EH (cell line): ENCODE measurements at places on chromosomes 3 and 15.

- DNase-seq = peak; percentile 39
These were observed 4.3 kb upstream of the LRRK1 start for GRCh38 chr15:100914876-100915275.

- DNase-seq = peak; percentile 57
These were observed 59.8 kb upstream of the THSD4 start for GRCh38 chr15:71055461-71055860.

DNA sequence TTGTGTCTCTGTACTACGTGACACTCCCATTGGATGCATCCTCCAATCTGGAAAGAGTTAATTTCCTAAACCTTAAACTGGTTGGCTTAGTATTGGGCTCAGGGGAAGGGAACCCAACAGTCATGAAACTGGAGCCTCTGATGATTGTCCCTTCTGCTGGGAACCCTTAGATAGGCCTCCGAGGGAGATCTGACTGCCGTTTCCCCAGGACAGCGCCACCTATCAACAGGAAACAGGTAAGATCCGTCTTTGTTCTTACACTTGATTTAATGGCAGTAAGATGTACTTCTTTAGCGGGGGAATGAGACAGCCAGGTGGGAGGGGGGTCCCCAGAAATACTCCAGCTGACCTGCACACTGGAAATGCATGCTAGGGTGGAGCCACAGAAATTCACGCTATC is 1749.6 kb downstream of the SI start:
- DNase-seq = no peak

DNA sequence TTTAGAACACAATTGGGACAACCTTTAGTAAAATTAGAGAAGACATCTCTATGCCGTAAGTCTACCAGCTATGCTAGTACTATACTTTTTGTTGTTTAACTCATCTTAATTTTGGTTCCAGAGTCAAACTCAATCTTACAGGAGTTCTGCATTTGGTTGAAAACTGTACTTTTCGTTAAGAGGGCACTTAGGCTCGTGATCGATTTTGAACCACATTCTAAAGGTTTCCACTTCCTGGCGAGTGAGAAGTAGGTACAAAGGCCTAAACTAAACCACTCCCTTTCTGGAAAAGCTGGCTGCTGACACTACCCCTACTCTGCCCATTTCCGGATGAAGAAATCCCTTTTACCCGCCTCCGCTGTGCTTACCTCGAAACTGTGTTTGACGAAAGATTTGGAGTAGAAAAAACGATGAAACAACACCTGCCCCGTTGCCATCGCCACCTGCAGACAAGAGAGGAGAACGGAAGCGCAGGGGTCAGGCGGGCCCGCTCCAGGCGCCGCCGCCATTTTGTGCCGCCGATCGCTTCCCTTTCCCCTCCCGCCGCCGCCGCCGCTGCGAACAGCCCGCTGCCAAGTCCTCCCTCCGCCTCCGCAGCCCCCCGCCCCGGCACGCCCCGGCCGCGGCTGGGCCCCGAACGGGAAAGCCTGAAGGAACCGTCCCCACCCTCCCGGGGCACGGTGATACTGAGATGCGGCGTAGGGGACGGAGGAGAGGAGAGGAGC is 748 bp downstream of the CCNL1 start:
- peak; percentile 51 for DNase-seq

DNA sequence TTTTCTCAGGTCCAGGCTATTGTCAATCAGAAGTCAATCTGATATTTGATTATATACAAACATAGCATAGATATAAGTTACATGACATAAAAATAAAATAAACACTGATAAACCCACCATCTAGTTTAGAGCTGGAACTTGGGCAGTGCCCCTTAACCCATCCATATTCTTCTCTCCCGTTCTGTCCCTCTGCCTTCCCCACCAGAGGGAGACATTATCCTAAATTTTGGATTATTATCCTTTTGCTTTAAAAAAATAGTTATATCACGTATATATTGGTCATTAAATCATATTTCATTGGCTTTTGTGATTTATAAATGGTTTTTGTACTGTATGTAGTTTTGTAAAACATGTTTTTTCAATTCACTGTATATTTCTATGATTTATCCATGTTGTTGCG is 107.9 kb downstream of the GMPS start:
- no peak for DNase-seq

DNA sequence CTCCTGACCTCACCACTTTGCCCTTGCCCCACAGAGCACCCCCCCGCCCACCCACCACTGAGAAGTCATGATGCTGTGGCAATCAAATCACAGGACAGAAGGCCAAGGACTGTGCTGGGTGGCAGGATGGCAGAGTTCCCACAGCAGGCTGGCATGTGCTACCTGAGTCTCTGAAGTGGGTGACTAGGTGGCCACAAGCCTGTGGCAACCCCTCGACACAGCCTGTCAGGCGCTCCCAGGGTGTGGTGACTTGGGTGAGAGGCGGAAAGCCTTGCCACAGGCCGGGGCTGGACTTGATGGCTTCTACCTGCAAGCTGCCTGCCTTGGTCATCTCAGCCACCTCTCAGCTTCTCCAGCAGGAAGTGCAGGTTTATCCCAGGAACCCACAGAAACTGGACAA is 15.6 kb upstream of the DUSP7 start:
- DNase-seq = no peak

GRCh38 chr3:55615694-55616295 is 128.7 kb upstream of the WNT5A start:
- DNase-seq = peak; percentile 63

DNA sequence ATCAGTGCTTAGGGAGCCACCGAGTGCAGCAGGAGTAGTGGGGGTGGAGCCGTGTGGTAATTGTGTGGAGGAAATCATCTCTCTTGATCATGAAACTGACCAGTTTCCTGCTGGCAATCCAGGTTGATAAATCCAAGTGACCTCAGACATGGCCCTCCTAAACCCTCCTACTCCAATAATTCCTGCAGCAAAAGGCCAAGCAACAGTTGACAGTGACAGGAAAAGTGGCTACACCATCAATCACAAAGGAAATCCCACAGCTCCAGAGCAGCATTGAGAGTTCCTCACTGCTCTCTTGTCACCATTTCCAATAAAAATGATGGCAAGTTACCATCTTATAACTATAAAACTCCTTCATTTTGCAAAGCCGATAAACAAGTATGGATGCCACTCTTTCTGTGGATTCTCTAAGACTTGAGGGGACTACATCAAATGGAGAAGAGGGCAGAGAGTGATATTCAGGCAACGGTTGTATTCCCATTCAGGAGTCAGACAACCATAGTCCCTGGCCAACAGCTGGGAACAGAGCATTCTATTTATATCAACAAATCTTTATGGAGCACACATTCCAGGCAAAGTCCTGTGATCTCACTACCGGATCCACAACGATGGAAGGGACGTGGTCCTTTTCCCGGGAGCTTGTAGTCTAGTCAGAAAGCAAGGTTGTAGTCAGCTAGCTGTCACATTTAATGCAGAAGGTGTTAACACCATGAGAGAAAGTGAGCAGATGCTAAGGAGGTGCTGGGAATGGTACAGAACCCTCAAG is 312.5 kb upstream of the CTNNB1 start:
- no peak for DNase-seq

- DNase-seq = peak; percentile 60
These were observed 16.1 kb downstream of the POU1F1 start for GRCh38 chr3:87260270-87260669.

GRCh38 chr3:37477711-37478487 is 303.5 kb upstream of the LRRFIP2 start:
- no peak for DNase-seq

DNA sequence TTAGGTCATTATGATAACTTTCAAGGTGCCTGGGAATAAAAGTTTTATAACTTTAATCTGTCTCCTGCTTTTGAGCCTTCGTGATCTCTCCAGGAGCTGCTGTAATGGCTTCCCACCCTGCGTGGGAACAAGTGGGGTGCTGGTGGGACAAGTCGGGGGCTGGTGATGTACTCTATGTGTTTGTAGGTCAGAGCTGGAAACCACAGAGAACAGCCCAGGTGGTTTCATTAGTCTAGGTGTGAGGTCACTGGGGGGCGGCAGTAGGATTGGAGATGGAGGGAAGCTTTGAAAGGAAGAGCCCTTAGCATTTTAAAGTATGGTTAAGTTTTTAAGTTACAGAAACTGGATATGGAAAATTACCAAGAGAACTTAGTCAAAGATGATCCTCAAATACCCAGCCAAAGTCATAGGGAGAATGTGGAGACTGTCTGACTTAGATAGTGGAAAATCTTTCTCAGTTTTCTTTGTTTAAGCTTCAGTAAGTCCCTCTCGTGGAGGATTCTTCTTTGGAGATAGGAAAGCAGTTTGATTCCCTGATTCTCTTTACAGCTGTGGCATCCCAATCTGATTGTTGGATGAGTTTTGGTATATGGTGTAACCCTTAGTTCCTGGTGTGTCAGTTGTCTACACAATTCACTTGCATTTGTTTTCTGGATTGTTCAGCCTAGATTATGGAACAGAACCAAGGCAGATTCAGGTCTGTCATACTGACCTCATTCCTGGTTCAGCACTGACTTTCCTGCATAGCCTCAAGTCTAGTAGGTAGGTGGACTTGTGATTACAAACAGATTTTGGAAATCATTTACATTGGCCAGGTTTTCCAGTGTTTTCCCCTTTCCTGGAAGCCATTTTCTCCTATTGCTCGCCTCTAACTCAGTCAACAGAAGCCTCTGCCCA is 115.6 kb downstream of the FNDC3B start:
- no peak for DNase-seq

DNA sequence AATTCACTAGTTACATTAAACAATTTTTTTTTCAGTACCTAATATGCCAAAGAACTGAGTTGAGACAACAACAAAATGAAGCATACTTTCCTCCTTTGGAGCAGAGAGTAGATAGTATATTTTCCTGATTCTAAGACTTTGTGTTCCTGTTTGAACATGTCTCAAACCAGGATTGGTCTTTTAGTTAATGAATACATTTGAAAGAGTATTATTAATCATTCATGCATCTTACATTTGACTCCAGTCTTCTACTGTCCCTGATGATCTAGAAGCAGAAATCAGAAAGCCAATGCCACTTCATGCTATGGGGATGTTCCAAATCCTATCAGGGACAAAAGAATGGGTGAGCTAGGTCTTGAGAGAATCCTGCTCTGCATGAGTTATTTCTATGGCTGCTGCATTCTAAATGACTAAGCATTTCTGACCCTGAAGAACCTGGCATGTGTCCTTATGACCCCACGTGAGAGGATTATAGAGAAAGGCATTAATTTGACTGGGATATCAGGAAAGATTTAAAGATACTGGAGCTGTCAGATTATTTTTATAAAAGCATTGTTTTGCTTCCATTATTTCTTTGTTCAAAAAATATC is 32.9 kb upstream of the MBNL1 start:
- DNase-seq = peak; percentile 73

- no peak for DNase-seq
These were observed 303.8 kb upstream of the NECTIN3 start for GRCh38 chr3:110767838-110768237.

- no peak for DNase-seq
These were observed 1.6 kb downstream of the RAB8B start for GRCh38 chr15:63190769-63191649.

DNA sequence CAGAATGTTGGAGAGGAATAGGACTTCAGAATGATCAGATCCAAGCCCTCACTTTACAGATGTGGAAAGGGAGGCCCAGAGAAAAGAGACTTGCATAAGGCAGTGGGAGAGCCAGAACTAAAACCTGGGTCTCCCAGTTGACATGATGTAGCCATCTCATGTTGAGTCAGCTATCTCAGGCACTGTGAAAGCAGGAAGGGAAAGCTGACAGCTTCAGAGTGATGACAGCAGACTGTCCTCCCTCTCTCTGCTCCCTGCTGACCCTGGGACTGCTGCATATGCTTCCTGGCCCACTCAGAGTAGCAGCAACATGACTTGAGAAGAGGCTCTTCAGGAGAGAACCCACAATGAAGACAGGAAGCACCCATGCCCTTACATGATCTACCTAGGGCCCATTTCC is 14.7 kb downstream of the FHIT start:
- DNase-seq = no peak

- DNase-seq = no peak
These were observed 12.0 kb upstream of the GRIP2 start for GRCh38 chr3:14552041-14552648.

DNA sequence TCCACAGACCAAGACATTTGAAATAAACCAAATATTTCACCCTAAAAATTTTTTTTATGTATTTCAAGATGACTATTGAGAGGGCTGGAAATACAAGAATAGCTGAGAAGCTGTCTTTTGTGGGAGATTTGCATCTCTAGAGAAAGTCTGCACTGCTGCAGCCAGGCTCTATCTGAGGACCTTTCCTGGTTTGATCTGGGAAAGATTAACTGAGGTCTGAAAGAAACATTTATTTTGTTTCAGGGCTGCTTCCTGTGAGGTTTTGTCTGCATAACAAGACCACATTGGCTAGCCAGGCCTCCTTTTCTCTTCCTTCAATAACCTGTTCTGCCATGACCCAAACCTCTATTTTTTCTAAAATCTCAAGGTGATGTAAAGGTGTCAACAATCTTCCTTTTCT is 117.5 kb upstream of the ARHGEF26 start:
- DNase-seq = no peak

DNA sequence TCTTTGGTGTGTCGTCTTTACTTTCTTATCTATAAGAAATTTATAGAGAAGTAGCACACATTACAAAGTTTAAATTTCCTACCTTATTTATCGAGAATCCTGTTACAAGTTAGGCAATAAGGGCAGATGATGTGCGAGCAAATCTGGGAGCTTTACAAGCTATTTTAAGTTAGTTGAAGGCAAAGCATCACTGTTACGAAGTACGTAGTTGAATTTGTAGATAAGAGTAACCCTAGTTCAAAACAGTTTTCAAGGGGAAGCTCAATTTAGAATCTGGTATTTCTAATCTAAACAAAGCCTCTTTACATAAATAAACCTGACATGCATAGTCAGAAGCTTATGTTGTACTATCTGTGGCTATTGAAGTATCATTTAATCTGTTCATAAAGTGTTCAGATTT is 8.4 kb downstream of the KBTBD8 start:
- peak; percentile 76 for DNase-seq

- no peak for DNase-seq
These were observed 51.5 kb upstream of the UBE2E1 start for GRCh38 chr3:23754215-23754614.

- DNase-seq = no peak
These were observed 23.7 kb downstream of the RBM5 start for GRCh38 chr3:50112462-50112861.

DNA sequence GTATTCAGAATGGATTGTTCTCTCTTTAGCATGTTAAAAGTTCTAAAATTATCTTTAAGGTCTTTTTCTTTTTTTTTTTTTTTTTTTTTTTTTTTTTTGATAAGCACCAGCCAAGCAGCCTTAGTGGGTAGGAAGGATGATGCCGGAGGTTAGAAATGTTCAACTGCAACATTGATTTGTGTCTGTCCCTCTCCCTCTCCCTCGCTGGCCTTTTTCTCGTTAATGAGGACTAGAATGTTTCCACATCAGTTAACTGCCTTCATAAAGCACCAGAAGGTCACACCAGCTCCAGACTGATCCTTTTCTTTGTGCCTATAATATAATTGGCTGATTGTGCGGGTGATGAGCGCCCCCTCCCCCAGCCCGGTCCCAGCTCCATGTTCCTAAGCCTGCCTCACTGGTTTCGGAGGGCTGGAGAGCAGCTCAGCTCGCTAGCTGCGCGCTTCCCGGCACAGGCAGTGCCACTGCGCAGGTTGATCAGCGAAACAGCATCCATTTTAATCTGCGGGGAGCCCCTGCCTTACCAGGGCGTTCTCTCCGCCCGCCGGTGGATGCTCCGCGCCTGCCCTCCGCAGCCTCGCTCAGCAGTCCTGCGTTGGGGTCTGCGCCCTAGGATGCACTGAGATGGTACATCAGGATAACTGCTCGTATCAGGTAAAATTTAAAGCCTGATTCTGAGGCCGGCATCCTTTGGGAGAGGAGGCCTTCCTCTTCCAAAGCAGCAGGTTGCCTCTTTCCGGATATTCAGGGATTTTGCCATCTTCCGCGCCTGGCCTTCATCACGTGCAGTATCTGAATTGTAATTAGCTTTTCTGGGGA is 148.9 kb upstream of the IL12A start:
- DNase-seq = peak; percentile 51

GRCh38 chr3:112773864-112774263 is 72.8 kb downstream of the CD200R1L start:
- DNase-seq = no peak
